Brain microvascular endothelial cell (primary cell): ENCODE measurements at places on chromosomes 6 and 20.

- no peak for DNase-seq
Measured at GRCh38 chr6:151761851-151762250, 45.6 kb upstream of the ESR1 start.

DNA sequence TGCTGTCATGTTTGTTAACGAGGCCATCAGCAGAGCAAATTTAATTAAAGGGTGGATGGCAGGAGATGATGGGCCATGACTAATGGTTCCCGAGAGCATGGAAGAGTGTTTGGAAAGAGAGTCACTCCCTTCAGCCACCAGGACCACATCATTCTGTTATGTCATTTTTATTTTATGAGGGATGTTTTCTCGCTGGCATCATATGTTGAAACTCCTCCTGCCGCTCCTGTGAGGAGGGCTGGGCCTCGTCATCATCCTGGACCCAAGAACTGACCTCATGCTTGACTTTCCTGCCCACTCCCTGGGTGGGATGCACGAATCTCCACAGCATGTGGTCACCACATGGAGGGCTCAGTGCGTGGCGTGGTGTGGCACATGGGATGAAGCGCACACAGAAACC, 86.4 kb upstream of the FRMD1 start:
- DNase-seq = no peak

DNA sequence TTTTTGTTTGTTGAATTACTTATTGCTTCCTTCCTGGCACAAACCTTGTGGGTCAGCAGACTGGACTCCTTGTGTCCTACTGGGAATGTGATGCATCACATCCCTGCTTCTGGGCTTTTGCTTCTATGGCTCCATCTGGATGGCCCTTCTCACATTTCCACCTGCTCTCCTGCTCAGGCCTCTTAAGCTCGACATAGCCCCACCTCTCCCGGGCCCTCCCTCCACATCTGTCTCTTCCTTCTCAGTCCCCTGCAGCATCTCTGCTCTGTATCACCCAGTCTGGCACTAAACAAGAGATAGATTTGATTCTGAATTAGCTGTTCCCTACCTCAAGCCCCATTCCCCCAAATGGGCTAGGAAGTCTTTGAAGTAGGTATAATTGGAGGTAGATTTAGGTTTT, 356.8 kb downstream of the DHX35 start:
- no peak for DNase-seq

GRCh38 chr6:169981969-169982368, 230.5 kb downstream of the ERMARD start:
- DNase-seq = no peak

DNA sequence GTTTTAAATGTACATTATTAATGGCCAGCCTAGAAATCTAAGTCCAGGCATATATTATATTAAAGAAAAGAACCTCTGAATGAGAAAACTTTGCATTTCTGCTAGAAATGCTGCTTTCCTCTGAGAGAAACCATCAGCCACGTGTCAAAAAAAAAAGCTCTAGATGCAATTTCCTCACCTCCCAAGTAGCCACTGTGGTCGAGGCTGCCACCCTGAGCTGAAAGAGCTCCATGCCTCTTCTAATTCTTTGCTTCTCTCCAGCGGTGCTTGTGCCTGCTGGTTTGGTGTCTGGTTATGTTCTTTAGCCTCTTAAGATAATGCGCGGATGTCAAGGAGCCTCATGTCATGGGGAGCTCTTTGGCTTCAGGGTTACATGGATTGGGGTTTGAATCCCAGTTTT, 316.0 kb downstream of the TFAP2C start:
- no peak for DNase-seq

- no peak for DNase-seq
Measured at GRCh38 chr6:139073118-139073517, 44.6 kb downstream of the ABRACL start.

GRCh38 chr6:26275663-26276062, 89.3 kb upstream of the BTN3A2 start:
- no peak for DNase-seq
